ENCODE measurements at places on chromosomes 3 and 15. TPM values are rescaled to one million over a fixed set of nuclear protein-coding genes. Genes with fewer than 3 reads are reported as not detected.
A peak's percentile ranks its signal among the peaks of the same experiment; 100 is the strongest.

- DNase-seq: peak; percentile 55
Observed at GRCh38 chr3:98596541-98597500, 3.4 kb upstream of the CPOX start.

- DNase-seq: no peak
Observed at GRCh38 chr15:83918011-83918410, 264.1 kb downstream of the ADAMTSL3 start.

DNA sequence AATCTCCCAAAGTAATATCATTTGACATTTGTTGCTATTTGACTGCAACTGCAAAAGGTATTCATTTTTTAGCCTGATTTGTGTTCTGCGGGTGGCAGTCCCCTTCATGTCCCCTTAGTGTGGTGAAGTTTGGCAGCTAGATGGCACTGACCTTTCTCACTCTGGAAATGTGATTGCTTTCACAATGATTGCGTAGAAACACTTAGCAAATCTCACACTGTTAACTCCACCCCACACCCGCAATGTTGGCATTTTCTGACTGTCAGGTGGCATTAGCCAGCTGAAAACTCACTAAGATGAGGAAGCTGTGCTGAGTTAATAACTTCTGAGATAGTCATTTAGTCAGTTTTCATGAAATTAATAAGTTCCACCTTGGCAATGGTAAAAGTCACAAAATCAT, 76.9 kb downstream of the TRIM69 start:
- no peak for DNase-seq

- DNase-seq: peak; percentile 40
Observed at GRCh38 chr15:38844736-38845135, 280.1 kb upstream of the RASGRP1 start.

DNA sequence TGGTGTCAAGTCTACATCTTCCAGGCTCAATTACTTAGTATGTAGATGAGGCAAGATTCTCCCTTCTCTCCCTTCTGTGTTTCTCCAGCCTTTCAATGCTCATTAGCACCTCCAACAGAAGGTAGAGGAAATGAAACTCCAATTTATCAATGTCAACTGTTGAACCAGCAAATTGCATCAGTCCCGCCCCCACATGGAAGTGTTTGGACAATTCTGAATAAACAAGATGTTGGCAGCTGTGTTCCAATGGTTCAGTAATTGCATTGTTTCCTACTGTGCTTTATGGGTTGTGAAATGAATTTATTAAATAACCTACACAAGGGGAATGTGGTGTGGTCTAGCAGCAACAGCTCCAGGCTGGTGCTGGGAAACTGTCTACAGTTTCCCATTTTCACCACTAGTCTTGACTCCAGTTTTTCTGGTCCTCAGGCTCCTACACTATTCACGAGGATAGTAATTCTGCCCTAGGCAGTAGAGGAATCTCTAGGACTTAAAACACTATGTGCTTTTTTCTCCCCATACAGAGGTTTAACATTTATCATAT, 91.9 kb downstream of the MB21D2 start:
- DNase-seq: peak; percentile 55

DNA sequence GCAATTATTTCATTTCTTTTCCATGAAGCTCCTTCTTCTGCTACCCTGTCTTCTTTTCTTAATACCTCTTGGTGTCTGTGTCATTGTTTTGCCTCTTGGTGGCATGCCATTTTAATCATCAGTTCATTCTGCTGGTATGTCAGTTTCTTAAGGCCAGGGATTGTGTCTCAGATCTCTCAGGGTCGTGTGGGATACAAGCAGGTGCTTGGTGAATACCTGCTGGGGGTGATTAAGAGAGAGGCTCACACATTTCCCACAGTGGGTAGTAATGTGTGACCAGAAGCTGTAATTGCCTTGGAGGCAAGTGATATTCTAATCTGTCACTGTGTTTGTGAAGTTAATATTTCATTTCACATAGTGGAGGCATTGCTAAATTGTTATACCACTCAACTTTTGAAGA, 361.4 kb upstream of the TRIM42 start:
- no peak for DNase-seq

- no peak for DNase-seq
Observed at GRCh38 chr3:60829058-60829457, 422.2 kb downstream of the FHIT start.

GRCh38 chr3:187902041-187902471, 156.8 kb upstream of the BCL6 start:
- no peak for DNase-seq

DNA sequence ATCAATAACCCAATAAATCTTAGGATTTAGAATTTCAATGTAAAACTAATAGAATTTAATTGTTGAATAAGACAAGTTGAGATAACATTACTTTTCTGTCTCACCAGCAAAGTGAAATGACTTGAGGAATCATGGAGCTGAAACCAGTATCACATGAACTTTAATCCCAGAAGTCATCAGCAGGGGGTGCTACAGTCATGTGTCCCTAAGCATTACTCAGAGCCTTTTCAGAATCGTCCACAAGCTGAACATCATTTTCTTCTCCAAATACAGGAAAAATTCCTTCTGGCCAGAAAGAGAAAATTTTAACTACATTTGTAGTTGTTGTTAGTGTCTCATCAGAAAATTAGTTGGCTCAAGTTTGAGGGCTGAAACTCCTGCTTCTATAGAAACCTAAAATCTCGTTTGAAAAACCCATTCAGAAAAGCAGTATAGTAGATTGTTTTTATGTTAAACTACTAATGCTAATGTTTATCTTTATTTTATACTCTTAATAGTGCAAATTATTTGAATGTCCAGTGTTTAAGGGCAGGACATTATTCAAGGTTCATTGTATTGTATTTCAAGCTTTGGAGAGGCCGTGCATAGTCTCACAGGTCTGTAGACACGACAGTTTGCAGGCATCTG, 384.1 kb downstream of the PLOD2 start:
- DNase-seq: peak; percentile 79

DNA sequence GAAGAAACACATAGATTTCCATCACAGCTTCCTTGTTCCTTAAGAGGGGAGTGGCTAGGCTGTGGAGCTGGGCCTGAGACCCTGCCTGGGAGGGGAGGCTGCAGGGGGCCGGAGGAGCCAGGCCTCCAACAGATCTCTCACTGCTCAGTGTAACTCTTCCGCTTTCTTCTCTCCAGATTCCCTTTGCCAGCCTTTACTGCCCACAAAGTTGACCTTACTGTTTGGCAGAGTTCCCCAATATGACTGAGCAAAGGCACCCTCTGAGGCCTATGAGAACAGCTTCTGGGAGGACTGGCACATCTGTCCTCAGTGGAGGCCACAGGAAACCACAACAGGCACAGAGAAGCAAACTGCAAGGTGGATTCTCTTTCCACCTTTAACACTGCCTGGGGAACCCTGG, 38.1 kb downstream of the SLCO2A1 start:
- DNase-seq: no peak

CRABP1 gene
- total RNA-seq: not detected

- no peak for DNase-seq
Observed at GRCh38 chr15:61474796-61475195, 245.7 kb upstream of the RORA start.

TMC3 gene
- under 0.01 TPM for total RNA-seq

DNA sequence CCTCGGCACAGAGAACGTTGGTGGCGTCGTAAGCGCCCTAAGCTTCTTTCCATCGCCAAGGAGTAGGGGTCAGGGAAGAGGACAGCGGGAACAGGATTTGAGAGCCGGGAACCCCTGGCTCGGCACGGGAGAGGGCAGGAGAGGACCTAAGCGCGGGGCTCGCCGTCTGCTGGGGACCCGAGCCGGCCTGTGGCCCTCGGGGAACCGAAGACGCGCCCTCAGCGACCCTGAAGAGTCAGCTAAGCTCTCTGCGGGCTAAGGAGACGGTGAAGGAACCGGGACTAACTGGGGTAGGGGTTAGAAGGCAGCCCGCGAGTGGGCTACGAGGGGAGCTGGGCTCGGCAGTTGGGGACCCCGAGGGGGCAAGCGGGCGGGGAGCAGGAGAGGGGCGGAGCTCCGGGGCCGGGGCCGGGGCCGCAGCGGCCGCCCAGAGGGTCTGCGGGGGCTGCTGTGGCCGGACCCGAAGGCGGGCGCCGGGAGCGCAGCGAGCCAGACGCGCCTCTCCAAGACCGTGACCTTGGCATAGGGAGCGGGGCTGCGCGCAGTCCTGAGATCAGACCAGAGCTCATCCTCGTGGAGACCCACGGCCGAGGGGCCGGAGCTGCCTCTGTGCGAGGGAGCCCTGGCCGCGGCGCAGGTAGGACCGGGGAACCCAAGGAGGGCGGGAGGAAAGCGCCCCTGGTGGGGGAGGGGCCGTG, 574 bp downstream of the CASR start:
- no peak for DNase-seq

GRCh38 chr3:182668974-182669373, 124.3 kb upstream of the ATP11B start:
- DNase-seq: no peak

- DNase-seq: no peak
Observed at GRCh38 chr3:77837456-77838025, 797.6 kb downstream of the ROBO2 start.

ACP3 gene
- 0.63 TPM for total RNA-seq

- peak; percentile 30 for DNase-seq
Observed at GRCh38 chr15:91186904-91187656, 87.0 kb downstream of the SV2B start.

DNA sequence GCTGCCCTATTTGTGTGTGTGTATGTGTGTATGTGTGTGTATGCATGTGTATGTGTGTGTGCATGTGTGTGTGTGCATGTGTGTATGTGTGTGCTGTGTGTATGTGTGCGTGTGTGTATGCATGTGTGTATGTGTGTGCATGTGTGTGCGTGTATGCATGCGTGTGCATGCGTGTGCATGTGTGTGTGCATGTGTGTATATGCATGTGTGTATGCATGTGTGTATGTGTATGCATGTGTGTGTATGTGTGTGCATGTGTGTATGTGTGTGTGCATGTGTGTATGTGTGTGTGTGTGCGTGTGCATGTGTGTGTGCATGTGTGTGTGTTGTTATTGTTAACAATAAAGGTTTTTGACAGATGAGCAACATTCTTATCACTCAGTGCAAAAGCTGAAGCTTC, 110.8 kb upstream of the HES1 start:
- DNase-seq: no peak

BLOC1S6 gene
- total RNA-seq: 105 TPM

GRCh38 chr3:38297947-38298711, 16.0 kb downstream of the SLC22A14 start:
- DNase-seq: peak; percentile 49

- no peak for DNase-seq
Observed at GRCh38 chr15:85089929-85090597, 108.4 kb downstream of the PDE8A start.

GRCh38 chr3:47747558-47747957, 34.1 kb downstream of the SMARCC1 start:
- DNase-seq: no peak

GRCh38 chr3:164467007-164467406, 611.3 kb downstream of the SI start:
- peak; percentile 11 for DNase-seq

DNA sequence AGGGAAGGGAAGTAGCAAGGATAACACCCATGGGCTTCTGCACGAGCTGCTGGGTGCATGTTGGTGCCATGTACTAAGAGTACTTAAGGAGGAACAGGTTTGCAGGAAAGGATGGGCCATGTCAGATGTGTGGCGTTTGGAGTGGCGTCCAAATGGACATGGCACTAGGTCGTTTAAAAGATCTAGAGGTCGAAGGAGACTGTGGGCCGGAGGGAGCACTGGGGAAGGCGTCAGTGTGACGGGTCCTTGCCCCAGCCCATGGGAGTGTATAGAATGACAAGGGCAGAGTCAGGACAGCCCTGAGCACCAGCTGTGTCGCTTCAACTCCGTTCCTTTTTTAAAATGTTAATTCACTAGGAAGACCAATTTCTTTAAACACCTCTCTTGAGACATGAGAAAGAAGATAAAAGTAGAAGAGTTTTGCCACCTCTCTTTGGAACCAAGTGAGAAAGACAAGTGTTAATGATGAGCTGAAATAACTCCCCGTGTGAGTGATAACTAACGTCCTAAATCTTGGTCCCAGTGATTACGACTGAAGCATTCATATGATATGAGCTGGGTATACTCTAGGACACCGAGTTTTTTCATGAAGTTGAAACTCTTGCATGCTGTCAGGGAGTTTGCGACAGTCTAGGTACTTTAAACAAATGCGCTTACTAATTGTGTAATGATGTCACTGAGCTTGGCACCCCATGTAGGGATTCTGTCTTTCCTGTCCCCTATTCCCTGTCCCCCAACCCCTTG, 23.8 kb downstream of the LYSMD4 start:
- DNase-seq: no peak

GHSR gene
- not detected for total RNA-seq

GRCh38 chr3:142226474-142226873, 1.1 kb upstream of the GK5 start:
- DNase-seq: no peak

- peak; percentile 82 for DNase-seq
Observed at GRCh38 chr15:25690673-25691543, 172.2 kb downstream of the ATP10A start.

DNA sequence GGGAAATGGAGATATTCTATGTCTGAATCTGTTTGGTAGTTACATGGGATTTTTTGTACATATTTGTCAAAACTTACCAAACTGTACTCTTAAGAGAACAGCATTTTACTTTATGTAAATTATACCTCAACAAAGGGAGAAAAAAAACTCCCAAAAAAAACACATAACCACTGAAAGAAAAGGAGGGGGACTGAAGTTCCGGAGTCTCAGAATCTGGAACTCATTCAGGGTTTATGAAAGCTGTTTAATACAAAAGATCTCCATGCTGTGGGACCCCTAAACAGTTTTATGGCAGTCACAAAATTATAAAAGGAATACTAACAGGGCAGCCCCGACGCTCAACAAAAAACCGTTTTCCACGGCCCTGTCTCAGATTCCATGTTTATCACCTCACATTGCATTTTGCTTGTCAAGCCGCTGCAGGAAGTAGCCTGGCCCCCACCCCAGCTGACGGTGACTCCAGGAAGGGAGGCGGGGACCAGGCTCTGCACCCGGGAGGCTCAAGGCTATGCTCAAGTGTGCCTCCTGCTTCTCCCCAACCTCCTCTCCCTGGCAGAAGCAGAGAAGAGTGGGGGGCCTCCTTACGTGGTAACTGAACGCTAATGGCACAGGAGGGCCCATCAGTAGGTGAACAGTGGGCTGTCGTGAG, 29.3 kb downstream of the RFT1 start:
- DNase-seq: no peak

- peak; percentile 72 for DNase-seq
Observed at GRCh38 chr3:16609927-16610580, 4.8 kb upstream of the DAZL start.

- no peak for DNase-seq
Observed at GRCh38 chr15:22811640-22812039, 25.2 kb downstream of the NIPA1 start.

TRPM1 gene
- not detected for total RNA-seq

GATM gene
- total RNA-seq: 0.57 TPM

SKIL gene
- 25.3 TPM for total RNA-seq

PTH1R gene
- total RNA-seq: not detected

ATP13A5 gene
- not detected for total RNA-seq

RETNLB gene
- total RNA-seq: not detected
